ENCODE measurements at places on chromosomes 2 and 18.

DNA sequence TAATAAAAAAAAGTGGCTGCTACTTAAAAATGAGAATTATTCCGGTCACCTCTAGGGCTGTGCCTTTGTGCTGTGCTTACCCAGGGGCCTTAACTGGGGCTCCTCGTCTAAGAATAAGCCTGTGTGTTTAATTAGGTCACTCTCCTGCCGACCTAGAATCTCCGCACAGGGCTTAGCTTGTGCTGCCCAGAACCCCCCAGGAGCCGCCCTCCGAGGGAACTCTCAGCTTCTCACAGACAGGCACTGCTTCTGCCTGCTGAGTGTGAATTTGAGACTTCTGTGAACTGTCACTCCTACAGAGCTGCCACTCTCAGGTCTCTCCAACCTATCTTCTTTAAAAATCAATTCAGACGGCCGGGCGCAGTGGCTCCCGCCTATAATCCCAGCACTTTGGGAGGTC is 11.9 kb upstream of the NT5DC4 start:
- no peak for DNase-seq

DNA sequence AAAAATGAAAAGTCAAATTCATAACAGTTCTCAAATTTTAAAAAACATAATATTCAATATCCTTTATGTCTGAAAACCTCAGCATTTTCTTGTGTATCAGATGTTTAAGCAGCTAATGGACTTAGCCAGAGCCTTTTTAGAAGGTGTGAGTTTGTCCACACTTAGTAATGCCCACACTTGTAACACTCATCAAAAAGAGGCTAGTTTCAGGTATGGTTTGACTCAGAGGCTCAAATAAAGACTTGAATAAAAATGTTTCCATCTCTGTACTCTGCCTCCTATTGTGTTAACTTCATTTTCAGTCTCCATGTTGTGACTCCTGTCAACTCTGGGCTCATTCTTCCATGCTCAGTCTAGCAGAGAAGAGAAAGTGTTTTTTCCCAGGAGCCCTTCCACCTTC is 311.6 kb downstream of the IRS1 start:
- DNase-seq = no peak

GRCh38 chr2:127645395-127646291 is at the start of gene GPR17:
Gene GPR17 (plus strand): TSS chr2:127646153. CDS start chr2:127650736, 4,583 bp downstream.
- no peak for DNase-seq

DNA sequence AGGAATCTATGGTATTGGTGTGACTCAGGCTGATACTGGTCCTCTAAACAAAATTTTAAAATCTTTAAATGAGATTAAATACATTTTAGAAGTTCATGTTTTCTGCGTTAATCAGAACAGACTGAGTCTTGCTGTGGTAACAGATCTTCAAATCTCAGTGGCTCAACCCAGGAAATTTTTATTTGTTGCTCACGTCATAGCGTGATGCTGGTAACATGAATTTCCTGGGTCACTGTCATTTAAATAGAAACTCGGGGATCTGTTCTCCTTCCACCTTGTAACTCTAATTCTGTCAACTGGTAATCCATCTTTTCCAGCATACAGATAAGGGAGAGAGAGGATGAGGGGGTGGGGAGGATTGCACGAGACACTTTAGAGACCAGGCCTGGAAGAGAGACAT is 90.0 kb downstream of the CDC42EP3 start:
- no peak for DNase-seq

- DNase-seq = no peak
These were observed 43.1 kb downstream of the RDH14 start for GRCh38 chr2:18517386-18517785.

- DNase-seq = no peak
These were observed 6.5 kb downstream of the TSHZ1 start for GRCh38 chr18:75216911-75217689.

GRCh38 chr2:3403587-3404334 is 24.3 kb downstream of the TRAPPC12 start:
- peak; percentile 52 for DNase-seq

DNA sequence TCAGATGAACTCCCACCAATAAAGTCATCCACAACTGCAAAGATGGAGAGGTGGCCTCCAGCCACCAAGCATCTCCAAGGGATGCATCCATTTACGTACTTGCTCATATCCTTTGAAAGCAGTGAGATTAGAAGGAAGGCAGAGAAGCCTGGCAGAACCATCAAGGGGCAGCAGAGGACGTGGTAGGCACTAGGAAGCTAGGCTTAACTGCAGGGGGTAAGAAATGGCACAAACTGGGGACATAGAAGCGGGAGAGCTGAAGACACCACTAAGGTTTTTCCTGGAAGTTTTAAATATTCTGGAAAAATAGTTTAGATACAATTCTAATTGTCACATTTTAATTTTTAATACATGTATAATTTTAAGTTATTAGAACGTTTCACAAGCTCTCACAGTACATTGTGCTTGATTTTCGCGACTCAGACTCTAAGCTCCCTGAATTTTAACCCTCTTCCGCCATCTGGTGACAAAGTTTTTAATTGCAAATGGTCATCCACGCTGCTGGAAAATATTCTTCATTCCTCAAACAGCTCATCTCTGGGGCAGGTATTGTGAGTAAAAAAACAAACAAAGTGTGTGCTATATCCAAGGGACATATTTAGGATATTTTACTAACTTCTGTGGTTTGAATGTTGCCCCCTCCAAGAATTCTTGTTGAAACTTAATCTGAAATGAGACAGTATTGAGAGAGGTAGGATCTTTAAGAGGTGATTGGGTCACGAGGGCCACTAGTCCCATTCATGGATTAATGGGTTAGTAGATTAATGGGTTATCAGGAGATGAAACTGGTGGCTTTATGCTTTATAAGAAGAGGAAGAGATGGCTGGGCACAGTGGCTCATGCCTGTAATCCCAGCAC is 1.6 kb upstream of the PSTPIP2 start:
- no peak for DNase-seq

DNA sequence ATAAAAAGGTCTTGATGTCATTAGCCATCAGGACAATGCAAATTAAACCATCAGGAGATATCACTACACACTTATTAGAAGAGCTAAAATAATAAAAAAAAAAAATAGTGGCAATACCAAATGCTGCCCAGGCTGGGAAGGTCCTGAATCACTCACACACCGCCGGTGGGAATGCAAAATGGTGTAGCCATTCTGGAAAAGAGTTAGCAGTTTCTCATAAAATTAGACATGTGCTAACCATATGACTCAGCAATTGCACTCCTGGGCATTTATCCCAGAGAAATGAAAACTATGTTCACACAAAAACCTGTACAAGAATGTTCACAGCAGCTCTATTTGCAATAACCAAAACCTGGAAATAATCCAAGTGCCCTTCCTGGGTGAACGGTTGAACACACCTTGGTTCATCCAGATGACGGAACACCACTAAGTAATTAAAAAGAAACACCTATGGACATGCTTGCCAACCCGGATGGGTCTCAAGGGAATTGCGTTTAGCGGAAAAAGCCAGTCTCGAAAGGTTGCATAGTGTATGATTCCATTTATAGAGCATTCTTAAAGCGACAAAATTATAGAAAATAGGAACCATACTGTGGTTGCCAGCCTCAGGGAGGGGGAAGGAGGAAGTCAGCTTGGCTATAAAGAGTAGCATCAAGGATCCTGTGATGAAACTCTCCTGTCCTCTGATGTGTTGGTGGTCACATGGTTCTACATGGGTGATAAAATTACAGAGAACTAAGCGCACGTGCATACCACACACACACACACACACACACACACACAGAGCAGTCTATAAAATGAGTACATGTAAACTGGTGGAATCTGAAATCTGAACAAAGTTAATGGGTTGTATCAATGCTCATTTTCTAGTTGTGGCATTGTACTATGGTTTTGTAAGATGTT is 4.6 kb downstream of the MBP start:
- DNase-seq = no peak

GRCh38 chr2:134359367-134360081 is 105.7 kb downstream of the MGAT5 start:
- no peak for DNase-seq

- DNase-seq = no peak
These were observed 216.4 kb downstream of the BCL2 start for GRCh38 chr18:63102941-63103744.

DNA sequence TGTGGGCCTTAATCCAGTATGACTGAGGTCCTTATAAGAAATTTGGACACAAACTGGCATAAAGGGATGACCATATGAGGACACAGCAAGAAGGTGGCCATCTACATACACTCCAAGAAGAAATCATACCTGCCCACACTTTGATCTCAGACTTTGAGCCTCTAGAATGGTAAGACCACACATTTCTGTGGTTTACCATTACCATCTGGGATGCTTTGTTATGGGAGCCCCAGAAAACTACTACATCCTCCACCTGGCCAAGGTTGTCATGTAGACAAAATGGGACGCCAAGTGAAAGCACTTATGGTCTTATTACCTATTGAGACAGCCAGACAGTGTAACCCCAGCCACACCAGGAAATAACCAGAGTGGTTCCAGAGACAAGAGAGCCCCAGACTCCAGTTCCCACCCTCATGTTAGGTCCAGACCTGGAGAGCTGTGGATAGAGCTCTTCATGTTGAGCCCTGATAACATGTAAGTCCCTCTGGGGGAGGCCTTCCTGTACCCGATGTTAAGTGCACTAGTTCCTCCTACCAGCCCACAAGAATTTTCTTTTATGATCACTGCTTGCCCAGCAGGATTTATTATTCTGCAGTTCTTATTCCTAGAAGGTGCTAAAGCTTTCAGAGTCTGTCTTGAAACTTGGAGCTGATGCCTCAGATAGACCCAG is 4.6 kb upstream of the ADD2 start:
- DNase-seq = no peak

DNA sequence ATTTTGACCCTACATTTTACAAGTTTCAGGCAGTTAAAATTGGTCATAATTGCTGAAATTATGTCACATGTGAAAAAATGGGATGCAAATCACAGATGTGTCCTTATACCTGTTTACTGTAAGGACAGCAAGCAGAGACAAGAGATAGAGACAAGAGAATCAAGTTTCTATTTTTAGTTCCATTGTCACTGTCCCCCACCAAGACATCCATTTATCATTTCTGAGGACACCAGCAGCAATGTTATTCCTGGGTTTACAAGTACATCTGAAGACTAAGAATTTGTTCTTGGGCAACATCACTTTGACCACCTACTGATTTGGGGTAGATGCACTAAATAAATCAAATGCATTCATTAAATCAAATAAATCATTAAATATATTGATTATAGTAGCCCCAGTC is 1111.7 kb downstream of the DPP10 start:
- no peak for DNase-seq

All from GM12891 (cell line).